ENCODE measurements at places on chromosomes 6 and 20. TPM values are rescaled to one million over a fixed set of nuclear protein-coding genes. Genes with fewer than 3 reads are reported as not detected.

Gene SOX18
- polyA plus RNA-seq: 0.12 TPM

Gene MICB
- polyA plus RNA-seq: not detected

Gene LHFPL5
- 0.17 TPM for polyA plus RNA-seq

Gene PROKR2
- not detected for polyA plus RNA-seq

Gene GSS
- 152 TPM for polyA plus RNA-seq

Gene C6orf163
- polyA plus RNA-seq: 1.8 TPM

Gene EEF1A1
- polyA plus RNA-seq: 10,705 TPM

Gene MAS1
- not detected for polyA plus RNA-seq
